ENCODE measurements at places on chromosomes 16 and 17.

GRCh38 chr17:79427621-79428539, 183.0 kb downstream of the RBFOX3 start:
- no peak for DNase-seq

GRCh38 chr17:79695797-79696609, 34.7 kb upstream of the ENPP7 start:
- DNase-seq: no peak

DNA sequence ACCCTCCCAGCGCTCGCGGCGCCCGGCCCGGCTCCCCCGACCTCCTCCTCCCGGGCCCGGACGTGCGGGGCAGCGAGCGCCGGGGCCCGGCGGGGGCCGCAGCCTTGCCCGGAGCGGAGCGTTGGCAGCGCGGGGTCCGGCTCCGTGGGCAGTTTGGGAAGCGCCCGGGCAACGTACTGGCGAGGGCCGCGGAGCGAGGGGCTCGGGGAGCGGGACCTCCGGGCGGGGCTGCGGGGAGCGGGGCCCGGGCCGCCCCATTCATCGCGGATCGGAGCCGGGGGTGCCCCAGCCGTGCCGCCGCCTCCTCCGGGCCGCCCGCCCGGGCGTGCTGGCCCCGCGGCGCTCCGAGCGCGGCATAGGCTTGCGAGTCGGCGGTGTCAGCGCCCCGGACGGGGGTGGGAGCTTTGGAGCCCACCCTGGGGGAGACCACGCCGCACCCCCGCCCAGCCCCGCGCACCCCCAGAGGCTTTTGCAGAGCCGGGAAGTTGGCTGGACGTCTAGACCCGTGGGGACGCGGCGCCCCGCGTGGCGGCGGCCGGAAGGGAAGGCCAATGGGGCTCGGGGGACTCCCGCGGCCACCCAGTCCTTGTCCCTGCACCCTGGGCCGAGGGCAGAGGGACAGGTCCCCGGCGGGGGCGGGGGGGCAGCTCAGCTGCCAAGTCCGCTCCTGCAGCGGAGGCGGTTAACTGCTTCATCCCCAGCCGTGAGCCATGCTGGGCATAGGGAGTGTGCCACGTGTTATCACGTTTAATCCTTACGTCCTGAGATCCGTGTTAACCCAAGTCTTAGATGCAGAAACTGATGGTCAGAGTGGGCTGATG, 852 bp downstream of the ZNF469 start:
- DNase-seq: peak; percentile 9

DNA sequence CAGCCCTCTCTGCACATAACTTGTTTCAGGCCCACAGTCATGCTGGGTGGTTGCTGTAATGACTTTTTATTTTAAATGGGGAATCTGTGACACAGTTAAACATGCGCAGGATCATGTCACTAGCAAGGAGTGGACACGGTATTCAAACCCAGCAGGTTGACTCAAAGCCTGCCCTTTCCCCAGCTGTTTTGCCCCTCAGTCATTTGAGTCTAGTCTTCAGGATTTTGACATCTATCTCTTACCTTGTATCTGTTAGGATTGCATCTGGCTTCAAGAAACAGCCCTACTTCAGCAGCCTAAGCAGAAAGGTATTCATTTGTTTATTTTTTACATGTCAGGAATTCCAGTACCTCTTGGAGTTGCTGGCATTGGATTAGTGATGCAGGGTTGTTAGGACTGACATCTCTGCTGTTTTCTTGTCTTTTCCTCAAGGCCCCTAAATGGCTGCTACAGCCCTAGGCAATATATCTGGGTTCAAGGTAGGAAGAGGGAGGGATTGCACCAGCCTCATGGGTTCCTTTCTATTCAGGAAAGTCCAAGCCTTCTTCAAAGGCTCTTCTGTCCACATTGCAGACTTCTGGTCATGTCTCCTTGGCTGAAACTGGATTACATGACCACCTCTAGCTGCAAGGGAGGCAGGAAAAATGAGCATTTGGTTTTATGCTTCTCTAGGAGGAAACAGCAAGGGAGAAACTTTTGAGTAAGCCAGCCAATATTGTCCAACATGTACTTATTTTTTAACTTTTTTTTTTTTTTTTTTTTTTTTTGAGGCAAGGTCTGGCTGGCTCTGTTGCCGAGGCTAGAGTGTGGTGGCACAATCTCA, 22.8 kb downstream of the ABCC1 start:
- no peak for DNase-seq

DNA sequence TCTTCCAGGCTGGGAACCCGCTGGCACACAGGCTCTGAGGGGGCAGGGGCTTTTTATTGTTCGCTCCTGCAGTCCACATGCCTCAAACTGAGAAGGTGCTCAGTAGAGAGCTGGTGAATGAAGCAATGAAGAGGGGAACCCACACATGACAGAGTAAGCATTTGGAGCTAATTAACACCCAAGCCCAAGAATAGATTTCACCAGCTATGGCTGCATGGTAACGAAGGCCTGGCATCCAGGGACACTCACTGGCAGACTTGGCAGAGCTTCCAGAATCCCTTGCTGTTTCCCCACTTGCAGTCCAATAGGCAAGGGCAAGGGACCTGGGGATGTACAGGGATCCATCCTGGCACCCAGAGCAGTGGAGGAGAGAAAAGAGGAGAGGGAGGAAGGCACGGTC, 12.2 kb downstream of the FLOT2 start:
- no peak for DNase-seq

DNA sequence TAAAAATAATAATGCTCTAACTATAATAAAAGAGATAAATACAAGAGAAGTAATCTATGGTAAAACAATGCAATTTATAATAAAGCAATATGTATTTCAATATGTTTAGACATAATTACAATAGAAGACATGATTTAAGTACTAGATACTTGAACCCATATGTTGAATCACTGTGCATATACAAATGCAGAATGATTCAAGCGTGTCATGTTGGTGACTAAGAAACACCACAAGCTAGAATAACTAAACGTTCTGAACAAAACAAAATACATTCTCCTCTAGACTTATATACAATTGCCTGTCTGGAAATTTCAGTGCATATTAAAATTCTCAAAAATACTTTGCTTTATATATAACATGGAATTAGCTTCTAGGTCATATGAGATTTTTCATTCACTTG, 11.2 kb downstream of the TADA2A start:
- no peak for DNase-seq

DNA sequence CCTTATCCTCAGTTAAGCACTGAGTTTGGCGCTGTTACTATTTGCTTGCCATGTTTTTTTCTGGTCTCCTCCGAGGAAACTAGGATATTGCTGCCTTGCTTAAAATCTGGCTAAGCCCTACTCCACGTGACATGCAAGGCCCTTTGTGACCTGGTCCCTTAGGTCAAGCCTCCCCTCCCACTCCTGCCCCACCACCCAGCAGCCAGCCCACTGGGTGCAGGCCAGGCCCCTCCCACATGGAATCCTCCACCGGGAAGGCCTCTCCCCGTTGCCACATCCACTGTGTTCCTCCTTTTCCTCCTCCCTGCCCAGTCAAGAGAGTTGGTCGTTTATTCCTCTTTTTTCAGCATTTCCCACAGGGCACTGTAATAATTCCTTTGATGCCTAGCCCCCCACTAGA, 16.2 kb downstream of the PSMD3 start:
- DNase-seq: no peak

- DNase-seq: no peak
These were observed 17.2 kb downstream of the SNTB2 start for GRCh38 chr16:69204172-69204571.

All from activated naive CD4-positive, alpha-beta T cell treated with Interleukin-2 at 50 U/mL for 16 hours (primary cell).